ENCODE measurements at places on chromosomes 3 and 15. TPM values are rescaled to one million over a fixed set of nuclear protein-coding genes. Genes with fewer than 3 reads are reported as not detected.

SAMMSON gene
- total RNA-seq, result 2.1 TPM

MORC1 gene
- total RNA-seq, result not detected

CLRN1 gene
- total RNA-seq, result not detected

ITIH1 gene
- not detected for total RNA-seq

SST gene
- 738 TPM for total RNA-seq

GOLGA8N gene
- 23.3 TPM for total RNA-seq

DNA sequence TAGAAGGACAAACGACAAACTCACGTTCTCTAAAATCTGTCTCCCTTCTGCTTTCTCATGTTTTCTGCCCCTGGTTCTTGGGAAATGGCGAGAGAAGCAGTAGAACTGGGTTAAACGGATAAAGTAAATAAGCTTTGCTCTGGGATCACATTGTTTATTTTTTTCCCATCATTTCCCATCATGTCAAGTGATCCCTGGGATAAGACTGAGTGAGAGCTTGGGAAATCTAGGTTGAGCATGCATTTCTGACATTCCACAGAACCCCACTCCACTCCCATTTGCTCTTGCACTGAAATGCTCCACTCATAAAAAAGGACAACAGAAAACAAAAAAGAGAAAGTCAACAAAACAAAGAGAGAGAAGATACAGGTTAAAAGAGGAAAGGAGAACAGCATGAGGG is 69.1 kb downstream of the SEMA6D start:
- no peak for DNase-seq
- H3K4me3 ChIP-seq, result no peak overlapping the region
- H3K27ac ChIP-seq, result no peak overlapping the region
- no peaks in the 10 kb centered on the region for H3K27me3 ChIP-seq

GRCh38 chr3:157129803-157130466 is 30.0 kb downstream of the CCNL1 start:
- peaks cover 99% of the 10 kb centered on the region for H3K4me1 ChIP-seq
- H3K36me3 ChIP-seq, result no peaks in the 10 kb centered on the region
- no peak overlapping the region for H3K4me3 ChIP-seq
- no peak overlapping the region for H3K27ac ChIP-seq

GRCh38 chr15:56038015-56038414 is 44.6 kb upstream of the NEDD4 start:
- H3K27ac ChIP-seq, result no peak overlapping the region
- no peak overlapping the region for H3K4me3 ChIP-seq
- peaks cover 16% of the 10 kb centered on the region for H3K4me1 ChIP-seq
- DNase-seq, result no peak
- no peaks in the 10 kb centered on the region for H3K36me3 ChIP-seq

DNA sequence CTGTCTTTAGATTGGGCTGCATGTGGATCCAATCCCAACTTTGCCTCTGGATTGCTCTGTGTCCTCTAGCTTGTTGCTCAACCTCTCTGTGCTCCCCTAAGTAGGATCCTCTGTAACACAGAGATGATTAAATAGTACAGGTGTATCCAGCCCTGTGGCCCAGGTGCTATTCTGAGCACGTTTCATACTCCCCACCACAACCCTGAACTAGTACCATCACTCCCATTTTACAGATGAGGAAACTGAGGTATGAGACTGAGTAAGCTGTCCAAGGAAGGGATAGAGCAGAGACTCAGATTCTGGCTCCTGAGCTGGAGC is 7.2 kb downstream of the ISG20 start:
- H3K27me3 ChIP-seq, result no peaks in the 10 kb centered on the region
- H3K36me3 ChIP-seq, result no peaks in the 10 kb centered on the region
- H3K4me3 ChIP-seq, result no peak overlapping the region
- no peak for DNase-seq
- H3K27ac ChIP-seq, result no peak overlapping the region

DNA sequence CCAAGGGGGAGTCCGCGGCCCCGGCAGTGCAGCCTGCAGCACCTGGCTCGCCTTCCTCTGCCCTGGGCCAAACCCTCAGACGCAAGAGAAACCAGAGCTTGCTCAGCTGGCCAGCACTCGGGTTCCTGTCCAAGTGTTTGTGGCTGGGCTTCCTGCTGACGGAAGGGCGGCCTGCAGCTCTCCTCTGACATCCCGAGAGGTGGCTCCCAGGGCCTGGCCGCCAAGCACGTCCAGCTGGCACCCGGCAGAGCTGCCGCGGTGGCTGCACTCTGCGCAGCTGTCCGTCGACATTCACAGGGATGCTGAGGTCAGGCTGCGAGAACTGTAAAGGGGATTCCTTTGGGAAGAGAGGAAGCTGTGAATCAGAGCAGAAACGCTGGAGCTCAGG is 85.6 kb downstream of the CPN2 start:
- DNase-seq, result peak; percentile 84
- H3K27ac ChIP-seq, result peak overlapping the region; percentile 9
- H3K4me1 ChIP-seq, result peaks cover 27% of the 10 kb centered on the region
- no peaks in the 10 kb centered on the region for H3K27me3 ChIP-seq

- peak; percentile 61 for DNase-seq
- H3K27ac ChIP-seq, result peak overlapping the region; percentile 66
- no peaks in the 10 kb centered on the region for H3K27me3 ChIP-seq
- no peak overlapping the region for H3K4me3 ChIP-seq
Observed at GRCh38 chr15:93331545-93332167, 242.6 kb upstream of the RGMA start.

DNA sequence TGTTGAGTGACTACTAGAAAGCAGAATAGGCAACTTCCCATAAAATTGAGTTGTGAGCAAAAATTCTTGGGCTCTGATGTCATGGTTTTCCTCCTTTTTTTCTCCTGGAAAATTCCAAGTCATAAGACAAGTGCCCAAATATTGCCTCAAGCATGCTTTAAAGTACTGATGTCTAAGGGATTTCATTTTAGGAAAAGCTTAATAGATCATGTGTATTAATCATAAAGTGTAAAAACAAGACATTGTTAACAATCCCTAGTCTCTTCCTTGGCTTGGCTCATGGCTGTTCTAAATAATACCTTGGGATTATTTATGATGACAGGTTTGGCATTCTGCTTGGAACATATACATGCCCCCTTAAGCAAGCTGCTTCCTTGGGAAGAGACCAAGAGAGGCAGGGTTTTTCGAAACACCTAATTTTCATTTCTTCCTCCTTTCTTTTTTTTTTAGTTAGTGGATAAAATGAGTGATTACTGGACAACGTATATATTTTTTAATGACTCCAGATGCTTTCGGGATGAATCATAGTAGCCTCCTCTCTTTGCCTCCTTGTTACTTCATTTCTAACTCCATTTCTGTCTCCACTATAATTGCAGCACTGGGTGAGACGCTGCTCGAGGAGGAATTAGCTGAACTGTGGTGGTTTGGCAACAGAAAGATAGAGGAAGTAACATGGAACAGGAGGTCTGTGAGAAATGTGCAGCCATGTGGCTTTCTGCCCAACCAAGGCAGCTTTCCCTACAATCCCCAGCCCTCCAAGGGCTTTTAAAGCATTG is 104.9 kb downstream of the TPRG1 start:
- H3K4me1 ChIP-seq, result no peaks in the 10 kb centered on the region
- H3K27ac ChIP-seq, result no peak overlapping the region
- H3K4me3 ChIP-seq, result no peak overlapping the region
- DNase-seq, result peak; percentile 40
- no peaks in the 10 kb centered on the region for H3K27me3 ChIP-seq

DNA sequence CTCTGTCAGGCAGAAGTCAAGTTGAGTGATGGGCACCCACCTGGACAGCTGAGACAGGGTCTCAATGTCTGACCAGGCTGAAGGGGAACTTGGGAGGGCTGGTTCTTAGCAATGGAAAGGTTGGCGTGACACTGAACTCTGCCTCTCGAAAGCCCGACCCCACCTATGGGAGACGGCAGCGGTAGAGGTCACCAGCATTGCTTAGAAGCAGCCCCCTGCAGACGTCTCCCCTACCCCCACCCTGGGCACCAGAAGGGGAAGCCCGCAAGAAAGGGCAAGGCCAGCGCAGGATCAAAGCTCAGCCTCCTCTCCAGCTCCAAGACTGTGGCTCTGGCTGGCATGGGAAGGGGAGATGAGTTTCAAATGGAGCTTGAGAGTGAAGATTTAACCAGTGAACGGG is 184.8 kb upstream of the LYSMD4 start:
- peaks cover 5% of the 10 kb centered on the region for H3K4me1 ChIP-seq
- no peaks in the 10 kb centered on the region for H3K27me3 ChIP-seq
- no peak overlapping the region for H3K27ac ChIP-seq
- no peak overlapping the region for H3K4me3 ChIP-seq

GRCh38 chr3:98788651-98789050 is 25.5 kb downstream of the ST3GAL6 start:
- peaks cover 2% of the 10 kb centered on the region for H3K36me3 ChIP-seq
- no peak overlapping the region for H3K4me3 ChIP-seq
- H3K27ac ChIP-seq, result no peak overlapping the region
- DNase-seq, result no peak
- H3K27me3 ChIP-seq, result no peaks in the 10 kb centered on the region

GRCh38 chr3:177119829-177120228 is 77.5 kb downstream of the TBL1XR1 start:
- no peak overlapping the region for H3K4me3 ChIP-seq
- H3K4me1 ChIP-seq, result peaks cover 37% of the 10 kb centered on the region
- no peaks in the 10 kb centered on the region for H3K36me3 ChIP-seq
- no peaks in the 10 kb centered on the region for H3K27me3 ChIP-seq

- no peaks in the 10 kb centered on the region for H3K36me3 ChIP-seq
- no peak overlapping the region for H3K4me3 ChIP-seq
- no peak overlapping the region for H3K27ac ChIP-seq
- DNase-seq, result peak; percentile 16
- no peaks in the 10 kb centered on the region for H3K27me3 ChIP-seq
Observed at GRCh38 chr3:13500133-13500885, 20.2 kb downstream of the HDAC11 start.

DNA sequence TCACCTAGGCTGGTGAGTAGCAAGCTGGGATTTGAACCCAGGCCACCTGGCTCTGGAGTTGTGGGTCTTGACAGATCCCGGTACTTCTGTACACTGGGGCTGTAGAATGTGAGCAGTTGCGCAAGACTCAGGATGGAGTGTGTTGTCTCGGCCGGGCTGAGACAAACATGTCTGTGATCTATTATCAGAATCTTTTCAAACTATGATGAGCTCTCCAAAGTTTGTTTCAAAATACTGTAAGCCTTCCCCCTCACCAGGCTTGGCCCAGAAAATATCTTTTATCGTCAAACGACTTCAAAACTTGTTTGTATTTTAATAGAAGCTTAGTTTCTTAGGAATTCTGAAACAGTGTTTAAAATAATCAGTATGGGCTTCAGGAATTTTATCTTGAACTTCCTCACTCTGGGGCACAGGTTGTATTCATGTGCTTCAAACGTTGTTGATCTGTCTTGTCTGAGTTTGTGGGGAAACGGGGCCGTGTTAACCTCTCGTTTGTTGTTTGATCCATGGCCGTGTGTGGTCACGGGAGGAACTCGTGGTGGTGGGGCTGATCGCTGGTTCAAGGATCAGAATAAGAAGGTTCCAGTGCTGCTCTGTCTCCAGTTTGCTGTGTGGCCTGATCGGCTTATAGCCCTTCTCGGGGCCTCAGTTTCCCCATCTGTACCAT is 40.3 kb upstream of the TFRC start:
- no peak overlapping the region for H3K4me3 ChIP-seq
- no peaks in the 10 kb centered on the region for H3K27me3 ChIP-seq
- no peaks in the 10 kb centered on the region for H3K36me3 ChIP-seq
- H3K4me1 ChIP-seq, result no peaks in the 10 kb centered on the region
- DNase-seq, result no peak

GRCh38 chr3:123068601-123069381 is 2.0 kb downstream of the PDIA5 start:
- H3K4me3 ChIP-seq, result no peak overlapping the region
- no peaks in the 10 kb centered on the region for H3K36me3 ChIP-seq
- no peaks in the 10 kb centered on the region for H3K27me3 ChIP-seq
- DNase-seq, result peak; percentile 64
- peaks cover 61% of the 10 kb centered on the region for H3K4me1 ChIP-seq

- H3K4me3 ChIP-seq, result no peak overlapping the region
- H3K4me1 ChIP-seq, result no peaks in the 10 kb centered on the region
- DNase-seq, result no peak
Observed at GRCh38 chr15:76259392-76259791, 51.9 kb downstream of the ETFA start.

DNA sequence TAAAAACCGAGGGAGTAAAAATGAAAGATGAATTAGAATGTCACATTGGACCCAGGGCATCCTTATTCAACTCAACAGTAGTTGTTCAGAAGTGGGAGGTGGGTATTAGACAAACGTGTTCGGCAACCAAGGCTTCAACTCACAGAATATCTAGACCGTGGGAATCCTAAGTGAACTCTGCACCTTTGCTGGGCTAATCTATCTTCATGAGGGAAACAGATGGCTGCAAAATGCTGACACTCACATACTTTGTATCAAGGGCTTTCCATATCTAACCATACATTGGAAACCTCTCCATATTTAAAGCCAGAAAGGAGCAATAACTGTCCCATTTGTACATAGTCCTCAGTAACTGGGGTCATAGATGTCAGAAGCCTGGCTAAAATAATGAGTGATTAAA is 20.9 kb downstream of the PLSCR1 start:
- H3K36me3 ChIP-seq, result peaks cover 5% of the 10 kb centered on the region
- DNase-seq, result no peak
- no peak overlapping the region for H3K4me3 ChIP-seq
- H3K27ac ChIP-seq, result no peak overlapping the region

- DNase-seq, result no peak
- no peaks in the 10 kb centered on the region for H3K27me3 ChIP-seq
- peaks cover 34% of the 10 kb centered on the region for H3K4me1 ChIP-seq
Observed at GRCh38 chr3:10317311-10317960, 3.5 kb downstream of the SEC13 start.

DNA sequence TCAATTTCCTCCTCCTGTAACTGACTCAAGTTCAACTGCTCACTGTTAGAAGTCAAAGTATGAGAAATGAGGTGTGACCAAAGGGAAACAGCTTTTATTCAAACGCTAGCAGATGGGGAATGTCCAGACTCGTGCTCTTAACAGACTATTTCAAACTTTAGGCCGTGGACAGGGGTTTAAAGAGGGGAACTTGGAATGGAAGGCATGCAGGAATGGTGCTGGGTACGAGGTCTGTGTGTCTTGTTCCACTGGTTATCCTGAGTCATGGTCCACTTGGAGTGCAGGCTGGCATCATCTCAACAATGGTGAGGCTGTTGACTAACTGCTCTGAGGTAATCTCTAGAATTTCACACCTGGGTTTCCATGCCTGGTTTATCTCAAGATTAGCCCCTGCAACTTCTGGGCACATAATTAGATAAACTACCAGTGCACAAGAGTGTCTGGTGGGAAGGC is 22.9 kb upstream of the DNAAF4 start:
- H3K4me3 ChIP-seq, result no peak overlapping the region
- DNase-seq, result no peak
- no peaks in the 10 kb centered on the region for H3K36me3 ChIP-seq
- peaks cover 3% of the 10 kb centered on the region for H3K4me1 ChIP-seq
- no peak overlapping the region for H3K27ac ChIP-seq
- H3K27me3 ChIP-seq, result no peaks in the 10 kb centered on the region

- no peaks in the 10 kb centered on the region for H3K36me3 ChIP-seq
- peak overlapping the region; percentile 91 for H3K27ac ChIP-seq
- no peaks in the 10 kb centered on the region for H3K27me3 ChIP-seq
- no peak overlapping the region for H3K4me3 ChIP-seq
- H3K4me1 ChIP-seq, result peaks cover 70% of the 10 kb centered on the region
Observed at GRCh38 chr3:48012659-48013058, 3.6 kb downstream of the MAP4 start.
